ENCODE measurements at places on chromosomes 6 and 20.

- DNase-seq = peak; percentile 24
Observed at GRCh38 chr20:15236812-15237211, 899.4 kb upstream of the FLRT3 start.

DNA sequence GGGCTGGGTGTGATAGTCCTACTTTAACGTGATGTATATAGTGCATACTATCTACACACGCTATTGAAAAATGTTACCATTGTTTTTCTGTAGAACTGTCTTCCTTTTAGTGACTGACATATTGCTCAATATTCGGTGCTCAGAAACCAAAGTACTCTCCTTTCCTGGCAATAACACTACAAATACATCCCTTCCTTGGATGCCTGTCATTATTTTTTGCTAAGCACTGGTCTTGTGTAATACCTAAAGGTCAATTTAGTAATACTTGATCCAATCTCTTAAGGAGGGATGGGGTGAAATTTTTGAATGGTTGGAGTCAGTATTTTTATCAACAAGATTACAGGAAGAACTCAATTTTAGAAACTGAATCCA is 23.9 kb downstream of the CNR1 start:
- no peak for DNase-seq

DNA sequence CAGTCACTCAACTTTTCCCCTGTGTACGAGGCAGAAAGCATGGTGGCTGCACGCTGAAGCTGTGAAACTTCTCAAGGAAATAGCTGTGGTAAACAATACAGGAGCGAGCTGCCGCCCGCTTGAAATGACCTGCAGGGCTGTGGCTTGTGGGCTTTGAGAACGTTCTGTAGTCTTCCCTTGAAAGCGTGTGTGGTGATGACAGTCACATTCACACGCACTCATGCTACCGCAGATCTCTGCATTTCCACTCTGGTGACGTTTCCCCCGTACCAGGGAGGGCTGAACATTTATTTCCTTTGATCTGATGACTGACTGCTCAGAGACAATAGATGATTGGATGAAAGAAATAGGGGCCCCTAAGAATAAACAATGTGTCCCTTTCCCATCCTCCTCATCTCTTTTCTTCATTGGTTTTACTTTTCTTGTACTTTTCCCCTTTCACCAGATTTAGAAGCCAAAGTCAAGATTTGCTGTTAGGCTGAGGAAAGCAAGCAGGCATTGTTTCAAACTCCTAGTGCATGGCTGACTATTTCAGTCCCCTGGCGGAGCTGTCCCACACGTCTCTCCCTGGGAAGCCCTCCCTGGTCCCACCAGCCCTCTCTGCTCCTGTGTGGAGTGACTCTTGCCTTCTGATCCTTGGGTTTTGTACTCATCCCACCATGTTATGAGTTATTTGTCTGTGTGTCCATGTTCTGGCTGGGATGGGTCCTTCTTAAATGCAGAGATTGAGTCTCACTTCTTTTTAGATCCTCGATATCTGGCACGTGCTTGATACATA is 3.9 kb downstream of the SYTL3 start:
- DNase-seq = no peak

GRCh38 chr20:6769903-6770785 is 2.7 kb downstream of the BMP2 start:
- DNase-seq = no peak

DNA sequence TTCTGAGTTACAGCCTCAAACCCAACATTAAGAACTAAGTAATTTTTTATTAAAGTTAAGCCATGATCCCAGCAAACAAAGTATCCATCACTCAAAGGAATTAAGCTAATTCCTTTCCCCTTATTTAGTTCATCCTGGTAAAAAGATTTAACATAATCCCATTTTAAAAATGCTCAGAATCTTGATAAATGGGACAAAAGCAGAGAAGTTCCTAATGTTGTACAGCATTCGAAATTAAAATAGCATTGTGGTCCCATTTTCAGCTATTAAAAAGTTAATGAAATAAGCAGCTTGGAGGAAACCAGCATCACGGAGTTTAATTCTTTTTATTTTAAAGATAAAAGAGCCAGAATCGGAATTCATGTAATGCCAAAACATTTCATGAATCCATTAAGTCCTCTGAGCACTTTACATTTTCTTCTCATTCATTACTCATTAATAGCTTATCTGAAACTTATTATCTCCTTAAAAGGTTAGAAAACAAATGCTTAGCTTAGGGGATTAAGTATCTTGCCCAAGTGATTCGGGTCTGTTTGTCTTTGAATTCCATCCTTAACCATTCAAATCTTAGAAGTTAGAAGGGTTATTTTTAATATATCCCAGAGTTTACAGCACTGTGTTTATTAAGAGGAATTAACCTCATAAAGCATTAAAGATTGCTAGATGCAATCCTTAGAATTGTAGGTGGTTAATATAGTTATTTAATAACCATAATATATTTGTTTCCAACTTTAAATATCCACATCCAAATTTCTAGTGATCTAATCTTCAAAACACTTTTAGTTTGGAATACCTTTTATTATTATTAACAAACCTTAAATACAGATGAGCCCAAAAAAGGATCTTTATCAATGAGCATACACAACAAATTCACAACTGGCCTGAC is 11.2 kb downstream of the RBM39 start:
- no peak for DNase-seq

- no peak for DNase-seq
Observed at GRCh38 chr20:47019121-47019824, 124.6 kb downstream of the EYA2 start.

- no peak for DNase-seq
Observed at GRCh38 chr20:23130622-23131140, 44.6 kb upstream of the CD93 start.

GRCh38 chr6:163721922-163722692 is 307.6 kb downstream of the QKI start:
- DNase-seq = no peak

GRCh38 chr20:50259705-50260478 is 69.3 kb downstream of the CEBPB start:
- DNase-seq = no peak

DNA sequence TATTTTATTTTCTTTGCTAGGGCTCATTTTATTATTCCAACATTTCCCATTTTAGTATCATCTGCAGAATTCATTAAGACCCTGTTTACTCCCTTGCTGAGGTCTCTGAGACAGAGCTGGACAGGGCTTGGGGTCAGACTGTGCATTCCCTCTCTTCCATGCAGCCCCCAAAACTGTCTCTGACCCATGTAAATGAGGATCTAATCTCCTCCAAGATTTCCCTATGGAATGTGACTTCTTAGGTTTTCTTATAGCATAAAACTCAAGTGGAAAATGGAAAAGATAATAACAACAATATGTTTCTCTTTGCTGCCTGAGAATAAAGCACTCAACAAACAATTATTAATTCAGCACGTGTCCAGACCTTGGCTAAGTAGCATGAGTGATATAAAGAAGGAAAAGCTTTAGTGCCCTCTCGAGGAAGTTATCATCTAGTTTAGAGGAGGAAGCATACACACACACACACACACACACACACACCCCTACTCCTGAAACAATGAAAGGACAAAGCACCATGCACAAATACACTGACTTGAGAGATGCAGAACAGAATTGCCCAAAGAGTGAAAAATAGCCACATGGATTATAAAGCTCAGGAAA is 815.5 kb downstream of the BCKDHB start:
- DNase-seq = peak; percentile 8

GRCh38 chr20:51462566-51463276 is 79.8 kb downstream of the NFATC2 start:
- no peak for DNase-seq

DNA sequence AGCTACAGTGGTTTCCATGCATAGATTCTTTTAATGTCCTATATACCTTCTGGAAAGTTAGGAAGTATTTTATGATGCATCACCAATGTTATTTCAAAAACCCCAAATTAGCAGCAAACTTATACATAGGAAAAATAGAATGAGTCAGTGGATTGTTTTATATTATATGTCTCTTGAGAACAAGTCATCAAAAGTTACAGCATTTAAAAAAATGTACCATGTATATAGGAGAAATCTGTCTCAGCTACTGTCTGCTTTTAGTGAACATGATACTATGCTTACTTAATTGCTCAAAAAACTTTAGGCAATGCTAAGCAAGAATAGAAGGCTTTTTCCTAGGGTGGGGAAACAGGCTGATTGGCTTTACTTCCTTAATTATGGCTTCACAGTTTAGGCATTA is 365.3 kb downstream of the SAMD5 start:
- no peak for DNase-seq

All from epithelial cell of prostate (primary cell).